ENCODE measurements at places on chromosomes 5 and 9. TPM values are rescaled to one million over a fixed set of nuclear protein-coding genes. Genes with fewer than 3 reads are reported as not detected.
A peak's percentile ranks its signal among the peaks of the same experiment; 100 is the strongest.

- peak; percentile 59 for DNase-seq
Observed at GRCh38 chr9:12818431-12819000, 43.7 kb downstream of the LURAP1L start.

GRCh38 chr9:97504381-97505216, 3.1 kb downstream of the TMOD1 start:
- DNase-seq, result no peak

DNA sequence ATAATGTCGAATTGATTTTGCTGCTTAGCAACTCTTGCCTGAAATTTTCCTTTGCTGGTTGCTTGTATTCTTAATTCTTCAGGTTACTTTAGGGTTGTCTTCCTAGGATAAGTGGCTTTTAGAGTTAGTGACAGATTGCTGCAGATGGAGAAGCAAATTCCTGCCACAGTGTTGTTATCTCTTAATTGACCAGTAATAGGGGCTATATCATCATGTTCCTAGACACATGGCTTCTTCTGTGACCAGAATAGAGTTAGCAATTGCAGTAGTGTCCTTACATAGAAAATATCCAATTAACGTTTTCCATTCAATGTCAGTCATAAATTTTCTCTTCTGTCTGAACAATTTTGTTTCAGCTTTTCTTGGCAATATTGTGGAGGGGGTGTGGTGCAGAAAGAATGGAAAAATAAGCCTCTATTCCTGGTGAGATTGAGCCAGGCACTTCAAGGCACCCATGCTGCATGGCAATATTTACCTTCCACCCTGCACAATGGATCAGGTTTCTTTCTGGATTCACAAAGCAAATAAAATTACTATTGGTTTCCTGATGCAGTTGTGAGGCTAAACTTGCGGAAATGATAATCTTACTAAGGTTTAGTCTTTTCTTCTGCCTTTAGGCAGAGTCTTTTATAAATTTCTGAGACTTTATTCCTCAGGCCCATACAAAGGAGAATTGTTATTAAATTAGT, 1481.5 kb downstream of the EFNA5 start:
- peak; percentile 23 for DNase-seq

DNA sequence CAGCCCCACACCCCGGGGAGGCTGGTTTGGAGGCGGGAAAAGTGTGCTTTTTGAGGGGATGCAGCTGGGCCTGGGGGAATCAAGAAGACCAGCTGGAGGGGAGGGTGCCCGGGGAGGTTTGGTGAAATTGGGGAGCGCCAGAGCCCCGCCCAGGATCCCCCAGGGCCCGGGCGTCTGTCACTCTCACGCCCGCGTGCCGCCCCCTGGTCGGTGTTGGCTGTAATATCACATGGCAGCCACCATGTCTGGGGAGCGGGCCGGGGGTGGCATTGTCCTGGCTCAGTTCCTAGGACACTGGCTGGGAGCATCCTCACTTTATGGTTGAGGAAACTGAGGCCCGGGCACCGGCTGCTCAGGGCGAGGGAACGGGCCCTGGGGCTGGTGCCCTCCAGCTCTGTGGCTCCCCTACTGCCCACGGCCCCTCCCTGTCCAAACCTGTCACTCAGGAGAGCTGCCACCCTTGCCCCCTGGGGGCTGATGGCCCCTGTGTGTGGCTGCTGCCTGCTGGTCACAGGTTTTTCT, 27.5 kb downstream of the ASS1 start:
- DNase-seq, result no peak

GRCh38 chr5:36644727-36645126, 38.3 kb downstream of the SLC1A3 start:
- DNase-seq, result no peak

- DNase-seq, result no peak
Observed at GRCh38 chr5:169350016-169350415, 49.1 kb upstream of the SLIT3 start.

DNA sequence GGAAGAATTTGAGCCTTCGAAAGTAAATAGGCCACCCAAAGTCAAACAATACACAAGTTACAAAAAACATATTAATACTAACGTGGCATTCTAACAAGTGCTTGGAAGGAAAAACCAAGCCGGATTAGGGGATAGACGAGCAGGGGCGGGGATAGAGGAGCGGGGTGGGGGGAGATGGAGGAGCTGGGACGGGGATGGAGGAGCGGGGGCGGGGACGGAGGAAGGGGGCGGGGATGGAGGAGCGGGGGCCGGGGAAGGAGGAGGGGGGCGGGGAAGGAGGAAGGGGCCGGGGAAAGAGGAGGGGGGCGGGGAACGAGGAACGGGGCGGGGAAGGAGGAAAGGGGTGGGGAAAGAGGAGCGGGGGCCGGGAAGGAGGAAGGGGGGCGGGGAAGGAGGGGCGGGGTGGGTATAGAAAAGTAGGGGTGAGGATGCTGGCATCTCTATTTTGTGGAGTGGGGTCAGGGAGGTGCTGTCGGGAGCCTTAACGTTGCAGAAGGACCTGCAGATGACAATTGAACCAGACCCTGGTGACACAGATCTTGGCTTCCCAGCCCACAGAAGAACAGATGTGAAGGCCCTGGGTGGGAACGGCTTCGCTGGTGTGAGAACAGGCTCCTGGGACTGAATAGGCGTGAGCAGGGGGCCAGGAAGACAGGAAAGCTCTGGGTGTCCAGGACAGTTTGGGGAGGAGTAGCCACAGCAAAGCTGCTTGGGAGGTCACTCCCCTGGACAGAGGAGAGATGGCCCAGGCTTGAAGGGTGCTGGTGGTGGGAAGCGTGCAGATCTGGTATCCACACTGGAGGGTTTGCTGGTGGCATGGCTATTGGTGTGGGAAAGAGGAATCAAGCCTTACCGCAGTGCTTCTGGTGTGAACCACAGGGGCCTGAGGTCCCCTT, 233.3 kb upstream of the DAP start:
- DNase-seq, result no peak

DNA sequence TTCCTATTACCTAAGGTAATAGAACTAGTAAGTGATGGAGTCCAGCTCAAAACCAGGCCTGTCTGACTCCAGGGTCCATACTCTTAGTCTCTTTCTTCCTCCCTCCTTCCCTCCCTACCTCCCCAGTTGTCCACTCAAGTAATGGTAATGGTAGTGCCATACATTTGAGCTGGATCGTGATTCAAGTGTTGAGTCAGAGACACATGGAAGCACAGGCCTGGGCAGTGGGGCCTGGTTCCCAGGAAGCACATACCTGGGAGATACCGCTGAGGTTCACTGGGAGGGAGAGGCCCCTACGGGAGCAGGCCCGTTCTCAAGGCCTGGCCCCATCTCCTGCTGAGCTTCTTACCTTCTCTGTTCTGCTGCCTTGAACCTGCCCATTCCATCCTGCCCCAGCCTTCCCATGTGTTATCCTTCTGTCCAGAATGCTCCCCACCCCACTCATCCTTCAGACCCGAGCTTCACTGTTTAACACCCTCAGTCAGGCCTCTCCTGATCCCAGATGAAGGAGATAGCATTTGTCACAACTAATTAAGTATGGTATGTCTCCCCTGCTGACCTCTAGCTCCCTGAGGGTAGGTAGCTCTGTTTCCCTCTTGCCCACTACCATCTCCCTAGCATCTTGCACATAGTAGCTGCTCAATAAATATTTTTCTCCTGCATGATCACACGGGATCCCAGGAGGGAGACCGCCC, 13.8 kb downstream of the URM1 start:
- no peak for DNase-seq

DNA sequence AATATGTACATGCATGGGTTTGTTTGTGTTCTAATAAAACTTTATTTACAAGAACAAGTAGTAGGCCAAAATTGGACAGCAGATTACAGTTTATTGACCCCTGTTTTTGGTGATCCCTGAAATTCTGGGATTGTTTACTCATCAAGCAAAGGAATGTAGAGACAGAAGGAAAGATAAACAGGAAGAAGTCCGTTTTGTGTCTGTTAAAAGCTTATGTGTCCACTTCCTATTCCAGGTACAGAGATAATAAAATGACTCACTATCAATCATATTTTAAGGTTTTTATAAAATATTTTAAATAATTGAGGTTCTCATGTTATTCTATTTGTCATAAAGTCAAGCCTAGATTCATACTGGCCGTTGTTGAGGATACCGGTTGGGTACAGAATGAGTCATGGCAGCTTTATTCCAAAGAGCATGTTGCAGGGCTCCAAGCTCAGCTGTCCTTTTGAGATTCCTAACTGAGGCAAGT, 214.9 kb upstream of the DAB2 start:
- no peak for DNase-seq

GRCh38 chr5:31770998-31771397, 132.1 kb downstream of the PDZD2 start:
- DNase-seq, result no peak

- DNase-seq, result no peak
Observed at GRCh38 chr5:135880801-135881200, 14.8 kb downstream of the IL9 start.

DNA sequence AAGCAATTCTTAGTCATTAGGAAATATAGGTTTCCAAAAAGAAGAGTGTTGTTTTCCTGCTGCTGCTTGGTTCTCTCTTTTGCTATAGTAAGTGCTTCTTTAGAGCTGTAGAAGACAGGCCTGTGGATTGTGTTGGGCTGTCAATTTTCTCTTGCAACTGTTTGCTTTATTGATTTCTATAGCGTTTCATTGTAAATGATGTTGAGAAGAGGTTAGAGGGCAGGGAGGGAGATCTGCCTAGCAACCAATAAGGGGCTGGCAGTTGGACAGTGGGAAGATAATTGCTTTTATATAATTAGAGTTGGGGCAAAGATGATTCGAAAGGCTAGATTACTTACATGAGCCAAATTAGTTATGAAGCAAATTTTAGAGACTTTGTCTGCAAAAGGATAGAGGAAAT, 11.1 kb downstream of the UNC13B start:
- DNase-seq, result no peak

- no peak for DNase-seq
Observed at GRCh38 chr5:59143926-59144333, 561.1 kb downstream of the RAB3C start.

GRCh38 chr5:68110264-68110663, 105.3 kb upstream of the PIK3R1 start:
- no peak for DNase-seq

GRCh38 chr5:58317009-58317408, 142.9 kb downstream of the PLK2 start:
- DNase-seq, result peak; percentile 20

- DNase-seq, result no peak
Observed at GRCh38 chr5:119501671-119502179, 49.4 kb downstream of the HSD17B4 start.

- DNase-seq, result no peak
Observed at GRCh38 chr9:121573717-121574485, 74.3 kb upstream of the GGTA1 start.

DNA sequence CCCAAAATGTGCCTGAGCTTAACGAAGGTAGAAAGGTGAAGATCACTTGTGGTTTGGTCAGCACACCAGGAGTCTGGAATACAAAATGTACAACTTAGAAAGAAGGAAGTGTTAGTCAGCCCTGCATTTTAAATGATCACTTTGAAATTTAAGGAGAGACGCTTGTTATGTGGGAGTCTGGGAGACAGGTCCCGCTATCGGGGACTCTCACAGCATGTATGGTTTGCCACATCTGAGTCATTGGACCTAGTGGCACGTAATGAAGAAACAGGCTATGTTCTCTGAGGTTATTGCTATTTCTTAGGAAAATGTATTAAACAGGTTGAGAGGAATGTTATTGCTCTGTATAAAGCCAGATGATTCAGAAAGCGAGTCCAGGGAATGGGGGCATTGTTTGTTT, 2362.5 kb upstream of the WWC1 start:
- DNase-seq, result no peak

DNA sequence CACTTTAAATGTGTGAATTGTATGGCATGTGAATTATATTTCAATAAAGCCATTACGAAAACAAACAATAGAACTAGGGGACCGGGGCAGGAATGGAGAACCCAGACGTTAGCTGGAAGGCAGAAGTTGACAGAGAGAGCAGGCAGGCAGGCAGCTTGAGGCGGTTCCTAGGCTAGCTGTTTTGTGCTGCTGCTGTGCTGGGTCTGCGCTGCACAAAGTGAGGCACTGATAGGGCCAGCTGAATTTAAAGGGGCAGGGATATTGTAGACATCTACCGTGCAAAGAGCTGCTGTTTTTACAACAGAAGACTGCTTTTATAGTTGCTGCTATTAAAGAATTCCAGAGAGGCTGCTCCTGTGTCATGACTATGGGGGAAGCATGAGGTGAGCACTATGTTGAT, 21.6 kb upstream of the MIER3 start:
- DNase-seq, result no peak

DNA sequence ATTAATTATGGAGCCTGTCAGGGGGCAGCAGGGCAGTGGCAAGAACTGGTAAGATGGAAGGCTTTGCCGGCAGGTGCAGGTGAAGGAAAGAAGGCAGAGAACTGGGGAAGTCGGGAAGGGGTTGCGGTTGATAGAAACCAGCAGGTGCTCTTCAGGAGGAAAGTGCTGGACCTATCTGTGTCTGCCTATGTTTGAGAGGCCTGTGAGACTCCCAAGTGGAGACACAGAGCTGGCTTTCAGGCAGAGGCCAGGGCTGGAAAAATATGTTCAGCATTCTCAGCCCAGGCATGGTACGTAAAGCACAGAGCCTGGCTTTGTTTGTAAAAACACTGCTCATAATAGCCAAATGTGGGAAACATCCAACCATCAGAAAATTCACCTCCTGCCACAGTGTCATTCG, 69.5 kb downstream of the S1PR3 start:
- DNase-seq, result no peak

DNA sequence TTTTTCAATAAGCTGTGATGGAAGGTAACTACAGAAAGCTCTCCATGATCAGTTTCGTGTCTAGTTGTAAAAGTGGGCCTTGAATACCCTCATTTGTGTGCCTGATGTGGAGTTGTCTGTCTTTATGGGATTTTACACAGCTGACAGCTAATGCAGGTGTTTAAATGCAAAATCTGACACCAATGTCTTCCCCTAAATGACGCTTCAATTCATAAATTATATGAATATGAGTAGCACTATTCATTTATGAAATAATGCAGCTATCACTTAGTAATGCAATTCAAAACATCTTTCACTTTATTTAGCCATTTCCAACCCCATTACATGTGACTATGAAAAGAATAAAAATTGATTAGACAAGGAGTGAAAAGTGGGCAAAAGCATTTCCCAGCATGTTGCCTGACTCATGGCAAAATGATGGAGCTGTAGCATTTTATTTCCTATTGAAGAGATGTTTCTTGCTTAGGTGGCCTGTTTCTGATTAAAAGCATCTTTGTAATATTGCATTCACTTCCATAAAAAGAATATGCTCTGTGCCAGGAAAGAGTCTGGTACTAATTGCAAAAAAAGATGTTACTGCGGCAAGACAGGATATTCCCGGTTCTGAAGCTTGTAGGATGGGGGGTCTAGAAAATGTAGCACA, 116.7 kb upstream of the HAPLN1 start:
- DNase-seq, result no peak

Gene NUTM2F
- polyA plus RNA-seq, result not detected

Gene MARCOL
- not detected for polyA plus RNA-seq

Gene PRSS3
- polyA plus RNA-seq, result 10.7 TPM

Gene LCN9
- polyA plus RNA-seq, result not detected

Gene GARNL3
- 5.7 TPM for polyA plus RNA-seq

Gene FXN
- 14.7 TPM for polyA plus RNA-seq

Gene SLC34A1
- not detected for polyA plus RNA-seq

Gene SNX30
- 3.1 TPM for polyA plus RNA-seq

Gene RELL2
- 0.61 TPM for polyA plus RNA-seq

Gene CCDC183
- polyA plus RNA-seq, result 3.5 TPM

Gene NMUR2
- not detected for polyA plus RNA-seq

Gene ANKH
- polyA plus RNA-seq, result 10.8 TPM

Gene FBP2
- 22.0 TPM for polyA plus RNA-seq

Gene SLC36A2
- not detected for polyA plus RNA-seq

All from stomach (tissue), 19 donors.